Fibroblast of skin of left biceps (primary cell): ENCODE measurements at places on chromosomes 4 and X.

GRCh38 chr4:20288846-20289512 lies 37.3 kb downstream of the SLIT2 start:
- no peak for DNase-seq

GRCh38 chrX:148784856-148785255 lies 284.4 kb downstream of the AFF2 start:
- no peak for DNase-seq

DNA sequence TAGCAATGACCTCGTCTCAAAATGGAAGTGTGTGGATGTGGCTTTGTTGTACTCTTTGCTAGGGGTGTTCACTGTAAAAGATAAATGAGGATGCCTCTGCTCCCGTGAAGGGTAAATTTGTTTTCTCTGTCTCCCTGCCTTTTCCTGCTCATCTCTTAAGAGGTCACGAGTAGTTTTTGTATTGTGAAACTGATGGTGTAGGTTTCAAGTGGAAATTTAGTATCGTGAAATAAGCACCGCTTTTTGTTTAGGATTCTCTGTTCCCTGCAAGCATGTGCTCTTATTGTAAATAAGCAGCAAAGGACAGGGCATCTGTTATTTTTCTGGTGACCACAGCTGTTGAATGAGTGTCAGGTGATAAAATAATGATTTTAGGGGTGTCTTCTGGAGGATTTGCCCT lies 104.6 kb downstream of the PHEX start:
- DNase-seq, result no peak

DNA sequence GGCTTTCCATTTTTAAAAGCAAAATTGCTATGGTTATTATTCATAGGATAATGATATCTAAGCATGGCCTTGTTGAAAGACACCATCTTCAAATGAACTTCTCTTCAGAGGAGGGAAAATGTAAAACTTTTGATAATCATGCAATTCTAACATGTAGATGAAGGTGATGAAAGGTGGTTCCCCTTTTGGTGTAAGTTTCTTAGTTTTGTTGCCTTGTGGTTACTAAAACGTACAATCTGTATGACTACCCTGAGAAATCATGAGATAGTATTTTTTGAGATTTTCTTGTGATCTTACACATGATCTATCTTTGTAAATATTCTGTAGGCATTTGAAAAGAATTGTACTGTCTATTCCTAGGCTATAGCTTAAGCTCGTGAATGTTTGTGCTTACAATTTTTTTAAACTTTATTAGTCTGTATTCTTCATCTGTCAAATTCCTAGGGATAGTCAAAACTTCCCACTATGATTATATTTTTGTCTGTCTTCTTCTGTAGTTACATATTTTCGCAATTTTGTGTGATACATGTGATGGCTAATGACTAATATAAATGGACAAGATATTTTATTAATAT lies 47.5 kb downstream of the PTPN13 start:
- no peak for DNase-seq

DNA sequence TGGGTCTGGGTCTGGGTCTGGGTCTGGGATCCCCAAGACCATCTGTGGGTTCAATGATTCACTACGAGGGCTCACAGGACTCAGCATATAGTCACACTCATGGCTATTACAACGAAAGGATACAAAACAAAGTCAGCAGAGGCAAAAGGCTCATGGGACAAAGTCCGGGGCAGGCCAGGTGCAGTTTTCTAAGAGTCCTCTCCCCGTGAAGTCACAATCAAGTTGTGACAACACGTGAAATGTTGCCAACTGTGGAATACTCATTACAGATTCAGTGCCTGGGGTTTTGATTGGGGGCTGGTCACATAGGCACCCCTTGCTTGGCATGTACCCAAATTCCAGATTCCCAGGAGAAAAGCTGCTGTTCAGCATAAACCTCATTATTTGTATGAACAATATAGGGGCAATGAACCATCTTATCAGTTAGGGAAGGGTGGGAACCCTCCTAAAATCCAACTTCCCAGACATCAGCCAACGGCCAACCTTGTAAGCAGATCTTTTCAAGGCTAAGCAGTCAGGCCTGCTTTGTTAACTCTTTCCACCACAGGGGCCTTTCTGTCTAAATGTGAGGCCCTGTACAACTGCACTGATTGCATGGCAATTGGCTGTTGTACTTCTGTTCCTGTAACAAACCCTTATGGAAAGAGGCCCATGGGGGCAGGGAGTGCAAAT lies 58.2 kb upstream of the DIPK2B start:
- DNase-seq, result no peak

DNA sequence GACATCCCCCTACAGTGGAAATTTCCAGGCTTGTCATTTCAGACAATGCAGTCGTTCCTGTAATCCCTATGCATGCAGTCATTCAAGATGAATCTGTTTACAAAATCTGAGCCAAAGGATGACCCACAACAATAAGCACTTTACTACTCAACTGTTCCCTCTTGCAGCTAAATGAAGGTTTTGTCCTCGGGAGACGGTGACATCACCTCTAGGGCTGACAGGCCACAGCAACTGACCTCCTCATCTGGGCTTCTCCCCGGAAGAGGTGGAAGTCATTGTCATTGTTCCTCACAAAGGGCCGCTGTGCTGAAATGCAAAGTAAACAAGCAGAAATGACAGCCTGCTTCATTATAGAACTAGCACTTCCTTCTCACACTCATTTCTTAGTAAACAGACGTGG lies 29.2 kb downstream of the CLRN2 start:
- no peak for DNase-seq

- no peak for DNase-seq
Observed at GRCh38 chrX:37926700-37927099, 79.3 kb upstream of the DYNLT3 start.

DNA sequence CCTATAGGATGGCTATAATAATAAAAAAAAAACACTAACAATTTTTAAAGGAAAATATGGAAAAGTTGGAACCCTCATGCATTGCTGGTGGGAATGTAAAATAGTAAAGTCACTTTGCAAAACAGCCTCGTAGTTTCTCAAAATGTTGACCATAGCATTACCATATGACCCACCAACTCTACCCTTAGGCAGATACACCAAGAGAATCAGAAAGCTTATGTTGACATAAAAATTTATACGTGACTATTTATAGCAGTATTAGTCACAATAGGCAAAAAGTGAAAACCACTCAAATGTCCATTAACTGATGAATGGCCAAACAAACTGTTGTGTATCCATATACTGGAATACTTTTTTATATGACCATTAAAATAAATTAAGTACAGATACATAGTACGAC lies 19.8 kb upstream of the FAM241A start:
- DNase-seq, result no peak

DNA sequence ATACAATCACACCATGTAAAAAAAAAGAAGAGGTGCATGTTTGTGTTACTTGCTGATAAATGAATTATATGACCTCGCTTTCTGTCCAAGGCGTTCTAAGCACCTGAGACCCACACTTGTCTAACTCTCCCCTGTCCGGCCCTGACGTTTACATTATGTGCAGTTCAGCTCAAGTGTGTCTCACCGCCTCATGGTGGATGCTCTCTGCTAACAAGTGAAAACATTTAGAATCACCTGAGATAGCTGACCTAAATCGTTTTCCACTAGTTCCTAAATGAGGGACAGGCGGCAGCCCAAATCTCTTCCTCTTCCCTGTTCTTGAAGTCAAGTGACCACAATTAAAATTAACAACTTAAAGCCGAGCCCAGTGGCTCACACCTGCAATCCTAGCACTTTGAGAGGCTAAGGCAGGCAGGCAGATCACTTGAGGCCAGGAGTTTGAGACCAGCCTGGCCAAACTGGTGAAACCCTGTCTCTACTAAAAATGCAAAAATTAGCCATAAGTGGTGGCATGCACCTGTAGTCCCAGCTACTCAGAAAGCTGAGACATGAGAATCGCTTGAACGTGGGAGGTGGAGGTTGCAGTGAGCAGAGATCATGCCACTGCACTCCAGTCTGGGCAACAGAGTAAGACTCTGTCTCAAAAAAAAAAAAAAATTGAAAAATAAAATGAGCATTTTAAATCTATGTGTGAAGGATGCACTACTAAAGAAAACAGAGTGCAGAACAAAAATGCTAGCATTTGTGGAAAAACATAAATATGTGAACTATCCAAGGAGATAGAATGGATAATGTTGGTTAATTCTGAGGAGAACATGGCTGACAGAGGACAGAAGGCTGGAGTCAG lies 3.9 kb upstream of the TIFA start:
- DNase-seq, result no peak

GRCh38 chr4:126794363-126794762 lies 838.4 kb upstream of the INTU start:
- DNase-seq, result peak; percentile 41

- DNase-seq, result no peak
Observed at GRCh38 chrX:49117581-49117980, 6.0 kb downstream of the GPKOW start.

DNA sequence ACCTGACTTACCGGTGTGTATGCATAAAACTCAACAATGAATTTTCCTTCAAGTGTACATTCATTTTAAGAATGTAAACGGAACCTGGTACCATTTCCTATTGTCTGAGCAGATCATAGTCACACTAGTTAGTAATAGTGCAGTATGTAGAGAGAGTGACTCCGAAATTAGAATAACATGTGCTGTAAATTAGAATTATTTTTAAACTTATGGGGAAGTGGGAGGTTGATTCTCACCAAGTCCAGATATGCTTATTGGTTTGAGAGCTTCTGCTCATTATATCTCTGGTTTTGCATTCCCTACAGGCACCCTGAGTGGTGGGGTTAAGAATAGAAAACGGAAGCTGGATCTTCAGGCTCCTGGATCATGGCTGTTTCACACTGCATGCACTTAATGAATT lies 39.6 kb downstream of the KLF3 start:
- no peak for DNase-seq

- DNase-seq, result no peak
Observed at GRCh38 chr4:190018201-190018920, 8.7 kb downstream of the FRG2 start.

- no peak for DNase-seq
Observed at GRCh38 chr4:46956451-46956850, 36.9 kb downstream of the GABRA4 start.

GRCh38 chr4:73272816-73273215 lies 14.2 kb upstream of the ANKRD17 start:
- no peak for DNase-seq

DNA sequence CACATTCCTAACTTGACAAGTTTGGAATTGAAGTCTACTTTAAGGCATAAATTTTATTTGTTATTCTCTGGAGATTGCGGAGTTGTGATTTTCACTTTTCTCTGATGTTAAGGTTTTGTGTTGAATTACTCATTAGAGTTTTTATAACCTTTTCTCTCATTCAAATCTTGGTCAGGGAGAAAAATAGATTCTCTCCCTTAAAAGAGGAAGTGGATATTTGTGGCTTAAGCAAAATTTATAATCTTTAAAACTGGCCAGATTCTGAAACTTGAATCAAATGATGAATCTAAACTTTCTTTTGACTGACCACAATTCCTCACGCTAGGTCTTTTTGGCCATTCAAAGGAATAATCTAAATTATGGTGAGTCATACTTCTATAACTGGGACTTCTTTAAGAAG lies 361.4 kb downstream of the TEX13C start:
- DNase-seq, result no peak

DNA sequence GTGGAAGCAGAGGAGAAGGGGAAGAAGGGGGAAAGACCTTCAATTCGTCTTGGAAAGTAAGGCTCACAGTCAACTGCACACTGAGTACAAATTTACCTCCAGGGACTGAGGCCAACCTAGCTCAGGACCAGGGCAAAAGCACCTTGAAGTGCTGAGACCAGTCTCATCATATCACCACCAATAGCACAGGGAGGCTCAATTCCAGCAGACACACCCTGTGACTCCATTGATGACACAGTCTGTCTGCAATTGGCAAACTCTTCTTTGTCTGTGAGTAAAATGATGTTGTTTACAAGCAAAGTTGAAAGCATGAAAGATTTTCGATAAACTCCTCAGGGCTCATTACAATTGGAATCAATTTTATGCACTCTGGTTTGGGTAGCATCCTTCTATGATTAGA lies 32.3 kb downstream of the TRIML1 start:
- no peak for DNase-seq

- peak; percentile 88 for DNase-seq
Observed at GRCh38 chr4:6673660-6674499, 19.8 kb upstream of the S100P start.

GRCh38 chr4:21765810-21766407 lies 182.7 kb downstream of the KCNIP4 start:
- no peak for DNase-seq

- no peak for DNase-seq
Observed at GRCh38 chr4:128381748-128382559, 94.3 kb upstream of the PGRMC2 start.

DNA sequence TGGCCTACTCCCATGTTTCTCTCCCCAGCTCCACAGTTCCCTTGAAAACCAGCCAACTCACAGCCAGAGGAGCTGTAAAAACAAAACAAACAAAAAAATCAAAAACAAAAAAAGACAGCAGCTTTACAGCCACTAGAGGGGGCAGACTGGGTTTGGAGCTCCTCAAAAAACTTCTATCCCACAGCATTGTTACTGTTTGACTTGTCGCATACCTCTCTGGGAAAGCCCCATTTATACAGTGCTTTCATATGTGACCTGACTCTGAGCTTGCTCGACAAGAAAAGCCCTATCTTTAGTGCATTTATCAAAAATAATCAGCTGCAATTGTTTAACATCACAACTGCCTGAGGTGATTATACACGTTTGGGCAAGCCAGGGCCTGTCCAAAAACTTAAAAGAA lies 21.6 kb downstream of the TSPAN6 start:
- peak; percentile 30 for DNase-seq

DNA sequence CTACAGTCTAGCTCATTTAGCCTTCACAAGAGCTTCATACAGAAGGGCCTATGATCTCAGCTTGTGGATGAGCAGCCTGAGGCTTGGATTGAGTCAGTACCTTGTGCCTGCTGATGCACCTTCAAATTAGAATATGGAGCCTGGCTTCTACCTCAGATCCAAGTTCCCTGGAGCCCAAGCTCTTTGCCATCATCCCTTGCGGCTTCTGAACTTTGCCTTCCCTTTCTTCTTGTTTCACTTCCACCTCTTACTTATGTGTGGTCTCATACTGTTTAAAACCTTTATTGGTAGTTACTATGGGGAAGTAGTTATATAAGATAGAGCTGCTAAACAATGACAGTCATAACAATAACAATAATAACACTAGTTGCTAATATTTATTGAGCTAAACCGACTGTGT lies 84.3 kb upstream of the AFF2 start:
- no peak for DNase-seq

DNA sequence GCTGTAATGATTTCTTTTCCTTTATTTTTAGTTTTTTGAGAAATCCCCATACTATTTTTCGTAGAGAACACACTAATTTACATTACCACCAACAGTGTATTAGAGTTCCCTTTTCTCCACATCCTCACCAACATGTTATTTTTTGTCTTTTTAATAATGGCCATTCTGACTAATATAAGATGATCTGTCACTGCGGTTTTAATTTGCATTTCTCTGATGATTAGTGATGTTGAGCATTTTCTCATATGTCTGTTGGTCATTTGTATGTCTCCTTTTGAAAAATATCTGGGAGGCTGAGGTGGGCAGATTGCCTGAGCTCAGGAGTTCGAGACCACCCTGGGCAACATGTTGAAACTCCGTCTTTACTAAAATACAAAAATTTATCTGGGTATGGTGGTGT lies 30.2 kb downstream of the SPINK2 start:
- no peak for DNase-seq
